Activated naive CD4-positive, alpha-beta T cell treated with anti-CD3 and anti-CD28 coated beads for 36 hours (primary cell): ENCODE measurements at places on chromosomes 11 and 22.
A peak's percentile ranks its signal among the peaks of the same experiment; 100 is the strongest.

DNA sequence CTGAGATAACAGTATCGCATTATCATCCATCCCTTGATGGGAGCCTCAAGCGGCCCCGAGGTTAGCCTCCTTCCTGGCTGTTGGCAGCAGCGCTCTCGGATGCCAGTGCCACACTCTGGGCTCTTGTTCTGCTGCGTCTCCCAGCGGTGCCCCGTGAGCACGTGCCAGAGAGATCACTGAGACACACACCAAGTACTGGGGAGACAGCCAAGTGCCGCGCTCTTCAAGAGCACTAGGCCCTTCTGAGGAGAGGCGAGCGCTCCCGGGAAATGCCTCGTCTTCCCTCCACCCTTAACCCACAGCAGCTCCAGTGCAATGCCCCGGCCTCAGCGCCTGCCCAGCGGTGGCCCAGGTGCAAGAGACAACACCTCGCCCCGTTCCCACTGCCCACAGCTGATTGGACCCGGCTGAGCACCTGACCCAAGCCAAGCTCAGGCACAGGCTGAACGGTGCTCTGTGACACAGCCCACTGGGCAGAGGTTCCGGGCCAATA lies 248.3 kb upstream of the NARS2 start:
- H3K4me1 ChIP-seq, result no peaks in the 10 kb centered on the region
- DNase-seq, result no peak
- H3K27me3 ChIP-seq, result peaks cover 2% of the 10 kb centered on the region
- H3K36me3 ChIP-seq, result no peaks in the 10 kb centered on the region
- H3K27ac ChIP-seq, result no peak overlapping the region

- H3K27ac ChIP-seq, result no peak overlapping the region
- DNase-seq, result no peak
- H3K4me1 ChIP-seq, result peaks cover 8% of the 10 kb centered on the region
These were observed 33.2 kb upstream of the CCDC89 start for GRCh38 chr11:85718991-85719807.

- DNase-seq, result no peak
- no peaks in the 10 kb centered on the region for H3K27me3 ChIP-seq
- no peak overlapping the region for H3K4me3 ChIP-seq
These were observed 17.9 kb downstream of the CAPN5 start for GRCh38 chr11:77084581-77085191.

GRCh38 chr22:29328566-29329500 lies 13.3 kb upstream of the RASL10A start:
- DNase-seq, result no peak
- no peaks in the 10 kb centered on the region for H3K4me1 ChIP-seq
- H3K27ac ChIP-seq, result no peak overlapping the region
- H3K36me3 ChIP-seq, result peaks cover 1% of the 10 kb centered on the region

- H3K27ac ChIP-seq, result no peak overlapping the region
- no peak overlapping the region for H3K4me3 ChIP-seq
- no peak for DNase-seq
- no peaks in the 10 kb centered on the region for H3K27me3 ChIP-seq
These were observed 50.9 kb downstream of the PPP2R1B start for GRCh38 chr11:111715142-111715816.

DNA sequence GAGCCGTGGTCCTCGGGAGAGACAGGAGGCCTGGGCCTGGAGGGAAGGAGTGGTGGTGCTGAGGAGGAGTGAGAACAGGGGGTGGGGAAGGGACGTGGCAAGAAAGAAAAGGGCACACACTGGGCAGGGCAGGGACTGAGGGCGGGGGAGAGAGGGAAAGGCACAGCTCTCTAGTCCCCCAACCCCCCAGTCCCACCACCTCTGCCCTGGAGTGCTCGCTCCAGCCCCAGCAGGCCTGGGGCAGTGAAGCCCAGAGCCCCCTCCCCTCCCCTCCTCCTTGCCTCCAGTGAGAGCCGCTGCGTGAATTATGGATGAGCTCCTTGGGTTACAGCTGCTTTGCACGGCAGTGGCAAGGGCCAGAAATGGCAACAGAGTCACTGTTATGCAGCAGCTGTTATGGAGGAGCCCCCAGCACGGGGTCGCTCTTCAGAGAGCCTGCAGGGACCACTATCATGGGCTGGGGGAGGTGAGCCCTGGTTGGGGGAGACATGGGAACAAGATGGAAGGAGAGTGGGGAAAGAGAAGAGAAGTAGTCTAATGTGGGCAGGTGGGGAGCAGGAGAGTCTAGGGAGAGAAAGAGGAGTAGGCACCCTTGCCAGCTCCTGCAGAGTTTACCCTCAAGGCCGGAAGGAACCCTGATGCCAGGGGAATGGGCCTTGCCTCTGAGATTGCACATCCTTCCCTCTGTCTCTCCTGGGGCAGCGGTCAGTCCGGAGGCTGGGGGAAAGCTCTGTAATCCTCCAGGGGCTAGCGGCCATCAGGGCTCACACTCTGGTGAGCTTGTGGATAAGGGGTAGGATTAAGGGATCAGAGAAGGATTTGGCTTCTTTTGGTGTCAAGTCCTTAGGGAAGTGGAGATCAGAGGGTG lies 3.6 kb downstream of the RTN4RL2 start:
- DNase-seq, result no peak
- no peak overlapping the region for H3K27ac ChIP-seq
- peaks cover 17% of the 10 kb centered on the region for H3K27me3 ChIP-seq
- no peaks in the 10 kb centered on the region for H3K36me3 ChIP-seq

GRCh38 chr11:19168090-19168489 lies 33.7 kb downstream of the CSRP3 start:
- no peaks in the 10 kb centered on the region for H3K27me3 ChIP-seq
- DNase-seq, result no peak
- no peak overlapping the region for H3K4me3 ChIP-seq
- no peak overlapping the region for H3K27ac ChIP-seq

GRCh38 chr22:24580276-24580675 lies 12.6 kb downstream of the LRRC75B start:
- no peak overlapping the region for H3K4me3 ChIP-seq
- no peak overlapping the region for H3K27ac ChIP-seq
- H3K27me3 ChIP-seq, result no peaks in the 10 kb centered on the region
- peaks cover 6% of the 10 kb centered on the region for H3K36me3 ChIP-seq
- DNase-seq, result no peak

DNA sequence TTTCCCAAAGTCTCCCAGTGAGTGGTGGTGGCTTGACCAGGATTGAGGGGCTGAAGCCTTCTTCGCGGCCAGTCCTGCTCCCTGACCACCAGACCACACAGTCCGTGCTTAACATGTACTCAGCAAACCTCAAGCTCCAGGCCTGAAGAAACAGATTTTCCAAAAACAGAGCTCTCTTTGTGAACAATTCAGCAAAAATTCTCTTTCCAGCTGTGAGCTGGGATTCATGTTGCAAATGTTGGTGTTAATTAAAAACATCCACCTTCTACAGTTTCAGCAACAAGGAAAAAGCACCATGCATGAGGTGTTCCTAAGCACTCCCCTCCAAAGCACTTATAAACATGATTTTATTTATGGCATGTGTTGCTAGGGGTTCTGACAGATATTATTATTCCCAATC lies 129.5 kb downstream of the ETS1 start:
- peaks cover 66% of the 10 kb centered on the region for H3K4me1 ChIP-seq
- peaks cover 58% of the 10 kb centered on the region for H3K36me3 ChIP-seq
- DNase-seq, result no peak
- H3K27me3 ChIP-seq, result no peaks in the 10 kb centered on the region
- peak overlapping the region; percentile 64 for H3K27ac ChIP-seq
- no peak overlapping the region for H3K4me3 ChIP-seq

DNA sequence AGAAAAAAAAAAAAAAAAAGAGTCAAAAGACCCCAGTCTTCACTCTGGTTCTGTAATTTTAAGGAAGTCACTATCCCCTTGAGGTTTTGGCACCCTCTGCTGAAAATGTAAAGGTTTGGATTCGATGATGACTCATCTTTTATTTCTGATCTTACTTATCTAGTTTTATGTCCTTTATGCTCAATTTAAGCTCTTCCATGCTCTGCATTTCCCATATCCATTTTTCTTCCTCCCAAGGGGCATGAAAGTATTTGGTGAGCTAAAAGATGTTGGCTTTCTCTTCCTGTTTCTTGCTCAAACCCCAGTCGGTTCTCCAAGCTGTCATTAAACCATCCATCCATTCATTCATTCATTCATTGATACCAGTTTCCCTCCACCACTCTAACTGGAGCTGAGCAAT lies 61.0 kb upstream of the CDON start:
- no peaks in the 10 kb centered on the region for H3K27me3 ChIP-seq
- no peak for DNase-seq
- H3K4me1 ChIP-seq, result no peaks in the 10 kb centered on the region
- H3K4me3 ChIP-seq, result no peak overlapping the region
- no peak overlapping the region for H3K27ac ChIP-seq
- H3K36me3 ChIP-seq, result no peaks in the 10 kb centered on the region

GRCh38 chr22:47030143-47030661 lies 267.8 kb downstream of the TBC1D22A start:
- no peaks in the 10 kb centered on the region for H3K27me3 ChIP-seq
- no peak overlapping the region for H3K4me3 ChIP-seq
- no peak for DNase-seq

DNA sequence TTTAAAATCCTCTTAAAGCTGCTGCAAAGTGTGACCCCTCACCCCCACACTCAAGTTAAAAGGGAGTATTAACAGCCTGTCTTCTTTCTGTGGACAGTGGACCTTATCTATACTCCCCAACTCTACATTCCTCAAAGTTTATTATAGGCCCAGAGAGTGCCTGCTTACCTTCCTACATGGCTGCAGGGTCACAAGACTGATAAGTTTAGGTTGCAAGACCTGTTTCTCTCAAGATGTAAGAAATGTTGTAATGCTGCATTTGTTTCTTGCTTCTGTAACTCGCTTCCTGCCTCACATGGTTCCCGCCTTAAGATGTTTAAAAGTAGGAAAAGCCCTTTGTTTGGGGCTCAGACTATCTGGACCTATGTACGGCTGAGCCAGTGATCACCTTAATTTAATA lies 10.1 kb upstream of the NXPE1 start:
- H3K27ac ChIP-seq, result no peak overlapping the region
- no peaks in the 10 kb centered on the region for H3K4me1 ChIP-seq
- H3K36me3 ChIP-seq, result peaks cover 2% of the 10 kb centered on the region

GRCh38 chr11:64445651-64446050 lies 86.7 kb downstream of the RPS6KA4 start:
- H3K27me3 ChIP-seq, result peaks cover 12% of the 10 kb centered on the region
- H3K4me3 ChIP-seq, result no peak overlapping the region
- no peak for DNase-seq
- H3K36me3 ChIP-seq, result no peaks in the 10 kb centered on the region
- H3K27ac ChIP-seq, result no peak overlapping the region

DNA sequence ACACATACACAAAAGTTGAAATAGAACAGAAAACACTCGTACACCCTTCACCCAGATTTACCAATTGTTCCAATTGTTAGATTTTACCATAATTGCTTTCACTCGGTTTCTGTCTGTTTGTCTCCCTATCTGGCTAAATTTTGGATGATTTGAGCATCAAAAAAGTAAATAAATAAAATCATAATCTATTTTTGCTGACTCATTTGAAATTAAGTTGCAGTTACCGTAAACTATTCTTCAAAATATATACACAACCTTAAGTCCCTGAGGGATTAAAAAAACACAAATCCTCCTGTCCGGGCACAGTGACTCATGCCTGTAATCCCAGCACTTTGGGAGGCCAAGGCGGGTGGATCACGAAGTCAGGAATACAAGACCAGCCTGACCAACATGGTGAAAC lies 81.3 kb upstream of the SYT9 start:
- H3K36me3 ChIP-seq, result no peaks in the 10 kb centered on the region
- H3K4me1 ChIP-seq, result no peaks in the 10 kb centered on the region
- no peak for DNase-seq
- no peak overlapping the region for H3K4me3 ChIP-seq
- no peak overlapping the region for H3K27ac ChIP-seq

DNA sequence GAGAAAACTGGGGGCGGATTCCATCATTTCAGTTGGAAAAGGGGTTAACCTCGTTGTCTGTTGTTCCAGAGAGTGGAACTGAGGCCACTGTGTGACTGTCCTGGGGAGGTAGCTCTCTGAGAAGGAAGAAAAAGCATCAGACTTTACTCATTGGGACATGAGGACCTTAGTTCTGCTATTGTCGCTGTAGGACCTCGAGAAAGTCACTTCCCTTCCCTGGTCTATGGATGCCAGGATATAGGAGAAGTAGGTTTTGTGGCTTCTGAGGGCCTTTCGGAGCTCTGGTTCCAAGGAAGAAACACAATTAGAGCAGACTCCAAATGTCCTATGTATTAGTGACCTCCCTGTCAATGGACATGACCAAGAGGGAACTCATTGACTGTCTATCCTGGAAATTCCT lies 6.2 kb downstream of the MYO18B start:
- no peaks in the 10 kb centered on the region for H3K36me3 ChIP-seq
- DNase-seq, result no peak
- no peak overlapping the region for H3K4me3 ChIP-seq

DNA sequence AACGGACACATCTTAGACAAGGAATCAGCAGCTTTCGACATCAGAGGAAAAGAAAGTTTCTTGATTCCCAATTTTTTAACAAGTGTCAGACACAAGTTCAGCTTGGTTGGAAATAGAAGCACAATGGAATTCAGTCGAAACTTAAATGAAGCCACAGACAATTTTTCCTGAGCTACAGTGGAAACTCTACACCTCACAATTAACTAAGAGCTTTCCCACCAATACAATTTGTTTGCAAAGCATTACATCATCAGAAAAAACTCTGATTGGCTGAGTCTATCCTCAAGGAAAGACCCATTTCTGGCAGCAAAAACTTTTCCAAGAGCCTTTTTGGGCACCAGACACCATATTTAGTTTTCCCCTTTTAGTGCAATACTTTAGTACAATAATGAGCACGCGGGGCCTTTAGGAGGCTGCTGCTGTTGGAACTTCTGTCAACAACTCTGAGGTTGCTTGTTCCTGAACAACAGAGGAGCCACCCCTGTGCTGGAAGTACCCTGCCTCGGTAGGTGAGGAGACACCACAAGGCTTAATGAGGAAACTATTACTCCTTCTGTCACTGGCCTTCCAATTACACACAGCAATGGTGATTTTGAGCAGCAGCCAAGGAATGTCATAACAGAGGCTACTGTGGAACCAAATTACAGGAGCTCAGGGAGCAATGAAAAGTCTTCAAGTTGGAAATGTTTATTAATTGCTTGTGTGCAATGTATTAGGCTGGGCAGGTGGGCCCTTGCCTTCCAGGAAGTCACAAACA lies 61.9 kb upstream of the BARX2 start:
- no peak for DNase-seq
- no peak overlapping the region for H3K27ac ChIP-seq
- H3K27me3 ChIP-seq, result no peaks in the 10 kb centered on the region
- H3K4me3 ChIP-seq, result no peak overlapping the region
- peaks cover 7% of the 10 kb centered on the region for H3K4me1 ChIP-seq

DNA sequence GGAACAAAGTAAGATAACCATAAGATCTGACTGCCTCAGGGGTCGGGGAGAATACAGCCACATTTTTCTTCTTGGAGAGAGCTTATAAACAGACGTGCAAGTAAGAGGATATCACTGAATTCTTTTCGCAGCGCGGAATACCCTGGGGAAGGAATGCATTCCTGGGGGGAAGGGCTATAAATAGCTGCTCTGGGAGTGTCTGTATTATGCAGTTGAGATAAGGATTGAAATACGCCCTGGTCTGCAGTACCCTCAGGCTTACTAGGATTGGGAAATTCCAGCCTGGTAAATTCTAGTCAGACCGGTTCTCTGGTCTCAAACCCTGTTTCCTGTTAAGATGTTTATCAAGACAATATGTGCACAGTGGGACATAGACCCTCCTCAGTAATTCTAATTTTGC lies 1491.7 kb upstream of the RAG2 start:
- no peaks in the 10 kb centered on the region for H3K4me1 ChIP-seq
- no peak for DNase-seq
- H3K27me3 ChIP-seq, result no peaks in the 10 kb centered on the region
- no peak overlapping the region for H3K27ac ChIP-seq
- H3K4me3 ChIP-seq, result no peak overlapping the region
- no peaks in the 10 kb centered on the region for H3K36me3 ChIP-seq
